Activated naive CD4-positive, alpha-beta T cell treated with anti-CD3 and anti-CD28 coated beads for 36 hours (primary cell): ENCODE measurements at places on chromosomes 5 and 9. TPM values are rescaled to one million over a fixed set of nuclear protein-coding genes. Genes with fewer than 3 reads are reported as not detected.
A peak's percentile ranks its signal among the peaks of the same experiment; 100 is the strongest.

The CDX1 gene
- total RNA-seq = not detected

DNA sequence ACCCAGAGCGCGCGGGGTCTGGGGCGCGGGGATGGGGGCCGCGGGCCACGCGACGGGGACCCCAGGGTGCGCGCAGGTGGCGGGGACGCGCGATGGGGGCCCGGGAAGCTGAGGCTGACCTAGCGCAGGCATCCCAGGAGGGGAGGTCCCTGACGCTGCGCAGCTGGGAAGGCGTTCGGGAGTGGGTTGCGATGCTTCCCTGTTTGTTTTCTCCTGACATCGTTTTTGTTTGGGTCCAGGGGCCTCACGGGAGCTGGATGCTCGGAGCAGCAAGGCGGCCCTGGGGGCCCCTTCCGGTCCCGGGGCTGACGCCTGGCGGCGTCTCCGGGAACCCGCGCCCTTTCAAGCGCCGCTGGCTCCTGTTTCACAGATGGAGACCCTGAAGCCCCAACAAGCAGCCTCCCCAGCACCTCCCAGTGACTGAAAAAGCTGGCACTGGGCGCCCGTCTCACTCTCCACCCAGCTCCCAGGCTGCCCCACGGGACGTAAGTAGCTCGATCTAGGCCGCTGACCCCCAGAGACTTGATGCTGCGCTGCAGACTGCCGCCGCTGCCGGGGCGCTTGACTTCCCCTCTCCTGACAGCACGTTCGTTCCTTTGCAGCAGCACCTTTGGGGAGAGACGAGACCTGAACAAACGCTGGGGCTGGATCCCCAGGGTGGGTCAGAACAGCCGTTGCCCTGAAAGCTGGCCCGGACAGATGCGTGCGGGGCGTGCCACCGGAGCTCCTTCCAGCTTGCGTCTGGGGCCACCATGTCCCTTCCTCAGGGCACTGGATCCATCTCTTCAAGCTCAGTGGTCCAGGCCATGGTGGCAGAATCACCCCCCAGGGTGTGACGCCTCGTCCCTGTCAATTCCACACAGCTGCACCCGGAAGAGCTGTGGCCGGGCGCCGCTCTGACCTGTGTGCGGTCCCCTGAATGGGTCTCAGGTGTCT lies 593 bp downstream of the BRD3OS start:
- DNase-seq = peak; percentile 59

- DNase-seq = no peak
These were observed 38.0 kb downstream of the RIGI start for GRCh38 chr9:32487981-32488380.

The UNC5A gene
- total RNA-seq = not detected

The SOHLH1 gene
- not detected for total RNA-seq

DNA sequence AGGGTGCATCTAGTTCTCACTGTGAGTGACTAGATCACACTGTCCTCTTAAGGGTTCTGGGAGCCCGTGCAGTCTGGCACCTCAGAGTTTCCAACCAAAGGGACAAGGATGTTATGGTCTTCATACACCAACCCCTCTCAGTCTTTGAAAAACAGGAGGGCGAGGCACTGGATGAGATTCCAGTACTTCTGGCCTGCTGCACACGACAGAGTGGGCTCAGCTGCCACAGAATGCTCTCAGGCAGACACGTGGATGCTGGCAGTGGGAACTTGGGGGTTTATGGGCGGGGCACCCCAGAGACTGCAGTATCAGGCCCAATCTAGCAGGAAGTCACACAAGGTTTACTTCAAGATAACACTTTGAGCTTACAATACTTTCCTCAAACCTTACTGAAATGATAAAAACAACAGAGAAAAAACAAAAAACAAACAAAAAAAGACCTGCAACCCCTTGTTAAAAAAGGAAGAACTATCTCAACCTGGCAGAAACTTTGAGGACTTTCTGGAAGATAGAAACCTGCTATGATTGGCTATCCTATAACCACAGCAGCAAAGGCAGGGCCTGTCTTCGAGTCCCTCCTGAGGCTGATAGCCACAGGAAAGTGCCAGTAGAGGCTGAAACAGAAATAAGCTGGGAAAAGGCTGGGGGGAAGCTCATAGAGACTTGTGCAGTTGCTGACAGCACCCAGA lies 28.3 kb upstream of the TGFBR1 start:
- peak; percentile 30 for DNase-seq

DNA sequence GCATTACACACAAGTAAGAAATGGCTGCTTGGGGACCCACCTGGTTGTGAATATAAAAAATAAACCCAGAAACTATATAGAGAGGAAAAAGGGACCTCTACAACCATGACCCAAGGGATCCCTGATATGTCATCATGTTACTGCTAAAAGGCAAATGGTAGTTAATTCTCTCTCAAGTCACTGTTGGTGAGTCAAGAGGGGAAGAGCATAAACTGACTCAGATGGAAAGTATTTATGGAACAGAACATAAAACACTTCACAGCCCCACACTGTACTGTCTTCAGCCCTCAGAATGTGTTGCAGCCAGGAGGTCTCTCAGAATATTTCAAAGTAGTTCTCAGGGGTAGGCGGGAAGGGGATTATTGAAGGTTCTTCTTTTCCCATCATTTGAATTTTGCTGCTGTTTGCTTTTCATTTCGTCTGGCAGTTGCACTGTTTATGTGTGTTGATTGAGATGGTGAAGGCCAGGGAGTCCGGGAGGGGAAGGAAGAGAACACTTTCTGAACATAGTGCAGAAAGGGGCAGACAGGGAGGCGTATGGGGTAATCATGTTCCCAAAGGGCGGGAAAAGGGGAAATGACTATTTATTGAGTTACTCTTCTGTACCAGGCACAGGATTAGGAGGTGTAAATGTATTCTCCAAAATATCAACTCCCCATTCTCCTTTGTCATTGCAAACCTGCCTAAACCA lies 85.5 kb downstream of the TEK start:
- no peak for DNase-seq

DNA sequence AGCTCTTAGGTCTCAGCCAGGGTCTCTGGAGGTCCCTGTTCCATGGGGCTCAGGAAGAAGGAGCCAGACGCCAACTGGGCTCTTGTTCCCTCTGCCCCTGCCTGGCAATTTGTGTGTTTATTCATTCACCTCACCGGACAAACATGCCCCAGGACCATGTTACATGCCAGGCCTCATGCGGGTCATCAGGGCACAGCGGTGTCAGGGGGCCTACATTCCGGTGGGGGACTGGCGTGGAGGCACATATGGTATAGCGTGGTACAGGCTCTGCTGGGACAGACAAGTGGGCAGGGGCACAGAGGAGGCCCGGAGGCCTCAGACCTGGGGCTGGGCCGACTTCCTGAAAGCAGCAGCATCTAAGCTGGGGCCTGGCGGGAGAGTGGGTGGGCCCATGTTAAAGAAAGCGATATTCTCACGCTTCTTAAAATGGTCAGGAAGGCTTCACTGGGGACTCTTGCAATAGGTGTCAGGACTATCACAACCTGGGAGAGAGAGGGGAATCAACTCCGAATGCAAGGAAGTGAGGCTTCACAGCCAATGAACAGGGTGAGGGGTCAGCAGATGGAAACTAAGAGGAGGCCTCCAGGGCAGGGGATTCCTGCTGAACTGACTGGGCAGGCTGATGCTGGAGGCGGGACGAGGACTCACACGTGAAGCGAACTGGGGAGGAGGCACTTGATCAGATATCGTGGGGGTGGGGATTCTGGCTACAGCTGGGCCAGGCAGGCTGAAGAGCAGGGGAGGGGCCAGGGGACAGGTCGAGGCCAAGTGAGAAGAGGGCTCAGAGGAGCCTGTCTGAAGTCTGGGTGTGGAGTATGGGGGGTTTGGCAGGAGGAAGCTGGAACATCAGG lies 41.9 kb downstream of the NCS1 start:
- DNase-seq = no peak

The DPH7 gene
- total RNA-seq = 32.4 TPM

DNA sequence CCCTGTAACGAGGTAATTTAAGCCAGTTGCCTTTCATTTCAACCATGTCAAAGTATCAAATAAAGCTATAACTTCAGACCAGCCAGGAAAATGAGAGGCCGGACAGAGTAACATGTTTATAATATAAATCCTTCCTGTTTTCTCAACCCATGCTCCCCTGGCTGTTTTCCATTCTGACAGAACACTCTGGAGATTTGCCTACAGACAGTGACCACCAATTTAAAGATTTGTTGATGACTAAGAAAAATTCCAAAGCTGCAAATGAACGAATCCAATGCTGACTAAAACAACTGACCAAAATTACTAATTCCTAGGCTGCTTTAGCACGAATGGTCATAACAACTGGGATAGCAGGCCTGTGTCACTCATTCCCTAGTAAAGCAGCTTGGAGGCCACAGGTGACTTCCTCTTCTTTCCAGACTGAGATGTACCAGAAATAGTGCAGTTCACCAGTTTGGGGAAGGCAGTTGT lies 141.4 kb downstream of the AOPEP start:
- DNase-seq = no peak

GRCh38 chr5:60376860-60377259 lies 323.1 kb downstream of the DEPDC1B start:
- no peak for DNase-seq

DNA sequence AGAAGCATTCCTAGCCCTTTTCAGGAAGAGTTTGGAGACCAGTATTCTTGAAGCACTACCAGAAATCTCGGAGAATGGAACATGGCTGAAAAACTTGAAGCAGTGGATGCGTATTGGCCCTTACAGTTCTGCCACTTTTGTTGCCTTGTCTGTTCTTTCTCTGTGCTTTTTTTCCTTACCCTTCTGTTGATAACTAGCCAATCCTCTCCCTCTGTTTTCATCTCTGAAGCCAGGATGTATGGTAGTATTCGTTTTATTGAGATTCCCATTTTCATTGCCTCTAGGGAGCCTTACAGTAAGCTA lies 564 bp upstream of the CCNH start:
- no peak for DNase-seq

The ARHGEF39 gene
- 30.4 TPM for total RNA-seq

The SMIM32 gene
- total RNA-seq = not detected

DNA sequence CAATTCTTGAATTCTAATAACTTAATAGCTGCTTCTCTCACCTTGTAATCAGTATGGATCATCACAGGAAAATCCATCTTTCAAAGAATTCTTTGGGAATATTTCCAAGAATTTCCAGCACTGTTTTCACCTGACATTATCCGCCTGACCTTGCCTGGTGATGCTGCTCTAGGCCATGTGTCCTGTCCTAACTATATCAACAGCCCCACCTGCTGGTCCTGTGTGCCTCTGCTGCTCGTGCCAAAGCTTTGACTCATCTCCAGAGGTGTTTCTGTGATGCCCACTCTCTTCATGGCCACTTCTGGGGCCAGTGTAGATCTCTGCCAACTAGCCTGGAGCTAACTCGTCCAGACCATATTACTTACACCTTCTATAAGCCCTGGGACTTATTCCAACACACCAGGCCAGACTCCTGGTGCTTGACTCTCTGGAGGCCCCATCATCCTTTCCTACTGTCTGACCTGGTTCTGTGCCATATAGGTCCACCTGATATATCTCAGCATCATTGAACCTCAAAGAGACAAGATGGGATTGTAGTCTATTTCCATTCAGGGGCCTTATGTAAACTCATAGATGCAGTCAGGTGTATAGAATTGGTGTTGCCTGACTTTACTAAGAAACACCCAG lies 67.5 kb upstream of the CKMT2 start:
- DNase-seq = peak; percentile 88

DNA sequence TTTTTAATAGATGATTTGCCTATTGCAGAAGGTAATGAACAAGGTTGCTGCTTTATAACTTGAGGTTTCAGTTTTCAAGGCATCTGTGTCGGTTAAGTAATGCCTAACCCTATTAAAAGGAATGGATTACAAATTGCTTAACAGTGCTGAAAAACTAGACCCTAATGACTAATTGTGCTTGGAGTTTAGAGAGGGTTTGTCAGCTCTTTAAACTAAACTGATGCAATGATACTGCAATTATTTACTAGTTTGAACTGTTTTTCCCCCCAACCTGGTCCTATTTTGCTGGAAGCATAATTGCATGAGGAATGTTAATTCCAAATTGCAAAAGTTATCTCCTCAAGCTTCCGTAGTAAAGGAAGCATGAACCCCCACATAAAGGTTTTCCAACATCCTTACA lies 39.3 kb upstream of the TLX3 start:
- no peak for DNase-seq

DNA sequence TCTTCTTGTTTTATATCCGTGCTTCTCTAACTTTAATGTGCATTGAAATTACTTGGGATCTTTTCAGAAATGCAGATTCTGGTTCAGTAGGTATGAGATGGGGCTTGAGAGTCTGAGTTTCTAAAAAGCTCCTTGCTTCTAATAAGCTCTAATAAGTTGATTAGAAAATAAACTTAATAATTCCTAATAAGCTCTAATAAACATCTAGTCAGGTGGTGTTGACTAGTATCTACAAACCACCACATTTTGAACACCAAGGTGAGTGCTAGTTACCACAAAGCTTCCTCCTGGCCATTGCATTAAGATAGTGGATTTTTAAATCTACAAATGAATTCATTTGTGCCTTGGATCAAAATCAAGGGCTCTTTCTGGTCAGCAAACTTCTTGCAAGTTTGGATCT lies 5.3 kb downstream of the TMOD1 start:
- DNase-seq = no peak

DNA sequence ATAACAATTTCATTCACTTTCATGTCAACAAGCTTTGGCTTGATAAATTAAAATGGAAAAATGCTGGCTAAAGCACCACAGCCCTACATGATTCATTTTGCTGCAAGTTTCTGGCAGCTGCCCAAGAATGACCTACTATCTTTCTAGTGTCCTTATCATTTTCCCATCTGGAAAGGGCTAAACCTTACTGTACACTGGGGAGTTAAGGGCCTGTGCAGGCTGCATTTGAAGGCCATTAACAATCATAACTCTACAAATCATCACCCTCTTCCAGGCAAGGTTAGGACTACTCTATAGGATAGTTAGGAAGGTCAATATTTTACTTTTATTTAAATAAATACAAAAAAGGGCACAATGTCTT lies 579.7 kb upstream of the ZNF608 start:
- no peak for DNase-seq

GRCh38 chr5:139882961-139883539 lies 87.4 kb downstream of the PSD2 start:
- no peak for DNase-seq

- no peak for DNase-seq
These were observed 1660.8 kb upstream of the ACO1 start for GRCh38 chr9:30723656-30724055.

- DNase-seq = no peak
These were observed 140.5 kb downstream of the SCAMP1 start for GRCh38 chr5:78500871-78501270.

The SH3GL2 gene
- not detected for total RNA-seq

The PTGR1 gene
- total RNA-seq = 1.1 TPM

GRCh38 chr9:121721770-121722169 lies 70.3 kb downstream of the DAB2IP start:
- no peak for DNase-seq

DNA sequence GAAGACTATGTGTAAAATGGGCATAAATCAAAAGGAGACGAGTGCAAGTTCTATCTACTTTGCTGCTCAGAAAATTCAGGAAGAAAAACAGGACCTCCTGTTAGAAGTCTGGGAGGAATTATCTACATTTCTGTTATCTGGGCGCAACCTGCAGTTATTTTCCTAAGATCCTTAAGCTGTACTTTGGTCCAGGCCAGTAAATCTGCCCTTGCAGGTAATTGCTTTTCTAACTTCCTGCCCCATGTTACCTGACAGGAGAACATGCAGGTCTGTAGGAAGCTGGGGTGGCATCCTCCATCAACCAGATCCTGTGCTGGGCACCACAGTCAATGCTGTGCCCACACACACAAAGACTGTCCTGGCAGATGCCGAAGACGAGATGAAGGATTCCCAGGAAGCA lies 5.7 kb downstream of the CCNJL start:
- DNase-seq = no peak
